NCI-H1930 (cell line): ENCODE measurements at places on chromosomes 2 and 18.
A peak's percentile ranks its signal among the peaks of the same experiment; 100 is the strongest.

GRCh38 chr2:241107031-241107783 is 5.1 kb upstream of the MTERF4 start:
- DNase-seq: no peak

GRCh38 chr2:38960609-38961320 is 71.1 kb downstream of the ARHGEF33 start:
- no peak for DNase-seq

- DNase-seq: no peak
Measured at GRCh38 chr2:167692191-167692590, 555.2 kb downstream of the STK39 start.

GRCh38 chr2:29113027-29113686 is 2.1 kb upstream of the CLIP4 start:
- no peak for DNase-seq

GRCh38 chr2:177708660-177709444 is 316.3 kb downstream of the AGPS start:
- DNase-seq: no peak

DNA sequence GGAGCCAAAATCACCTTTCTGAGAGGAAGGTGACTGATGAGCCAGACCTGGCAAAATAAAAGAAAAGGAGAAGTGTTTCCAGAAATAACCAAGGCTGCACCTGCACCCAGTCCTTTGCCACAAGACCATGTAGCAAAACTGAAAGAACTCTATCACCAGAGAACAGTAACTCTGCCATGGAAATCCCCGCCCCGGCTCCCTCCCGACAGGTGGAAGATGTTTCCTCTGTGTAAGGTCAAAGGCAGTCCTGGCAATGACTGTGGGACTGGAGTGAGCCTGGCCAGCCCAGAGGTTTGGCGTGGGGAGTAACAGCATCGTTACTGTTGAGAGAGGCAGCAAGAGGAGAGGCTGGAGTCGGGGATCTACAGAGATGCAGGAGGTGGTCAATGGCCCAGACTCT is 42.3 kb downstream of the SPRED2 start:
- DNase-seq: no peak

DNA sequence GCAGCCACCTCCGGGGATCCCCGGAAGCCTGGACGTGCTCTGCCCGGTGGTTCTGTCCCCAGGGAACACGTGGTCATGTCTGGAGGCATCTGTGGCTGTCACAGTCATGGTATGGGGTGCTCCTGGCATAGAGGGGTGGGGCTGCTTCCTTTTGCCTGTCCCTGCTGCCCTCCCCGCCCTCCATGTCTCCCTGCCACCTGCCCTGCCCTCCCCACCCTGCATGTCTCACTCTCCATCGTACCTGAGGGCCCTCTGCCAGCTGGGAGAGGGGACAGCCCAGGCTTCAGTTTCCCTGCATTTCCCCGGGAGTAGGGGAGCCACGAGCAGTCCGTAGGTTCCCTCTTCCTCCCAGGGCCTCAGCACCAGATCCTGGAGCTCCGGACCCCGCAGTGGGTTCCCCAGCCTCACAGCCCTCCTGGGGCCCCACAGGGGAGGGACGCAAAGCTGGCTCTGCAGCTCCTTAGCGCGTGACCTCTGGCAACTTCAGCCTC is 90.0 kb upstream of the CTDP1 start:
- DNase-seq: no peak

DNA sequence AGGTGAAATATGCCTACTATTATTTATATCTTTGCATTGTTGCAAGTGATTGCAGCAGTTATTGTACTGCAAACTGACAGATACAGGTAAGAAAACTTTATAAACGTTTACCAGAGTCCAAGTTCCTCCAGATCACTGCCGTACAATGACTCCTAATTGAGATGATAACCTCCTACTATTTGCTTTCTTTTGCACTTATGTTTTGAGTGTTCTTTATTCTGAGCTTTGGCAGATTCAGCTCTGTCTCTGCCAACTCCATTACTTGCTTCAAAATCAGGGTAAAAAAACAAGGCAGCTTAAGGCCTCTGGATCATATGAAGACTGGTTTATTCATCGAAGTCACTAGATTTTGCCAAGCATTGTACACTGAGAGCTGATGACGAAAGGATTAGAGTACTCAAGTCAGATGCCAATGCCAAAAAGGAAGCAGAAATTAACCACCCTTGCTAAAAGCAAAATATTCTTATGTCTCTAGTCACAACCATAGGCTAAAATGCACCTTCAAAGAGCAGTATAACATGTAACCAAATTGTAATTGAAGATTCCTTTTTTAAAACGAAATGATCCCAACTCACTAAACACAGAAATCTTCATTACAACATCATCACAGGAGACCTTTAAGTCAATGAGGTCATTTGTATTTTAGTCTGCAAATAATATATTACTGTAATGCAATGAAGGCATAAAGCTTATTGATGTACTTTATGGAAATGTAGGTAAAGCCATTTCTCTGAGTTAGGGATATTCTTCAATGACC is 10.5 kb upstream of the IKZF2 start:
- no peak for DNase-seq

DNA sequence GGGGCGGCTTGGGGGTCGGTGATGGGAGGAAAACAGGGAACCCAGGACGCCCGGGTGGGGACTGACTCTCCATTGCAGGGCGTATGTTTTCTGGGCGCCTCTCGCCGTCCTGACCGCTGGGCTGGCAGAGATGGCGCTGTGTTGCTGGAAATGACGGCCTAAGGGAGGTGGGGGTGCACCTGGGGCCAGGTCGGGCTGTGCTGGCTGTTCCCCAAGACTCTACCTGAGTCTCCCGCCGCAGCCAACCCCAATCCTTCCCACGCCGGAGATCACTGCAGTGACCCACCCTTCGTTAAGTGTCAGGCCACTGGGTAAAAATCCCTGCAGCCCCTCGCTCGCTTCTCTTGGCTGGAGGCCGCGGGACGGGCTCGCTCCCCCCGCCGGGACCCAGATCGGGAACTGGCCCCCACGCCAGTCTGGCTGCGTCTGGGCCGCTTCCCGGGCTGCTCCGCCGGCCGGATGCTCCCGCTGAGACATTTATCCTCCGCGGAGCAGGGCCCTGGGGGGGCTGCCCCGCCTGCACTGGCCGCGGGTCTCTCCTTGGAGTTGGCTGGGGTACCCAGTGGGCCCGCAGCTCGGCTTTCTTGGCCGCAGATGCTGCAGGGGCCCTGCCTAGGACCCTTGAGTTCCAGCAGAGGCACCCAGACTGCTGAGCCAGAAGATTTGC is 7.8 kb upstream of the ARMC9 start:
- DNase-seq: no peak

DNA sequence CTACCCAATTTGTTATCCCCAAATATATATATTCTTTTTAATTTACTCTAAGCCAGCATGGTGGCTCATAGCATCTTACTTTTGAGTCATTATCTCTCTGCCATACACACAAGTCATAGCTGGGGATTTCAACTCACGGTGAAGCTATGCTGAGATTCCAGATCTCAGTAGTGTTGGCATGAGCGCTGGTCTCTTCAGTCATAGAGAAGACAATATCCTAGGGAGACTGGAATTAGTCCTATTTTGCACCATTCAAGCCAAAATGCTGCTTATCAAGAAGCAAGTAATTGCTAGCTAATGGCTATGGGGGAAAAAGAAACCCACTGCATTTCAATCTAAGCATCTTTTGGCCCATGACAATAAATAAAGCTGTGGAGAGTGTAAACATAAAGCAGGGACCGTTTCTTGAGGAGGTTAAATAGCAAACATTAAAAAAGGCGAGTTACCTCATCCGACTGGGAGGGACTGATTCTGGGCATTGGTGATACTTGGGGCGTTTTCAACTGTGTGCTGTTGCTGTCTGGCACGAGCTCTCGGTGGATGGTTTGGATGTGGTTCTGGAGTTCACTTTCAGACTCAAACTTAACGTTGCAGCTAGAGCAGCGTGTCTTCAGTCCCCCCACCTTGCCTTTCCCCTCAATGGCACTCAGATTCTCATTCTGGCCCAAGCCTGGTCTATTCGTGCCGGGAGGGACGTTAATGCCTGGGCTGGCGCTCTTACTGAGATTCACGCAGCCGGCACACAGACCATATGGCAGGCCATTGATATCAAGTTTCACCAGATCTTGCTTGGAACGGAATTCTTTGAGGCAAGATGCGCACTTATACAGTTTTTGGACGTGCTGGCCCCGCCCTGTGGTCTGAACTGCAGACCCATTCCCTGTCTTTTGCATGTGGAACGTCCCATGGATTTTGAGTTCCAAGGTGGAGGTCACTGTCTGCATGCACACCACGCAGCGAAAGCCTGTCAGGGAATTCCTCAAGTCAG is 127.8 kb downstream of the ZNF521 start:
- no peak for DNase-seq

DNA sequence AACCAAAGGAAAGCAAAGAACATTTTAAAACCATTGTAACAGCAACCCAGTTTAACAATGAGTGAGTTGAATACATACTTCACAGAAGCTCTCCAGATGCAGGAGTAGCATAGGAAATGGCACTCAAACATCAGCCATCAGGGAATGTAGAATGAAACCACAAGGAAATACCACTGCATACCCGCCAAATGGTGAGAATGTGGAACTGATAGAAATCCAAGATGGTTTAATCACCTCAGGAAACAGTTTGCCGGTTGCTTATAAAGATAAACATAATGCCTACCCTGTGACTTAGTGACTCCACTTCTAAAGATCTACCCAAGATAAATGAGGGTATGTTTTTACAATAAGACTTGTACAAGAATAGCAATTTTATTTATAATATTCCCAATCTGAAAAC is 132.0 kb downstream of the GALNT1 start:
- DNase-seq: no peak

DNA sequence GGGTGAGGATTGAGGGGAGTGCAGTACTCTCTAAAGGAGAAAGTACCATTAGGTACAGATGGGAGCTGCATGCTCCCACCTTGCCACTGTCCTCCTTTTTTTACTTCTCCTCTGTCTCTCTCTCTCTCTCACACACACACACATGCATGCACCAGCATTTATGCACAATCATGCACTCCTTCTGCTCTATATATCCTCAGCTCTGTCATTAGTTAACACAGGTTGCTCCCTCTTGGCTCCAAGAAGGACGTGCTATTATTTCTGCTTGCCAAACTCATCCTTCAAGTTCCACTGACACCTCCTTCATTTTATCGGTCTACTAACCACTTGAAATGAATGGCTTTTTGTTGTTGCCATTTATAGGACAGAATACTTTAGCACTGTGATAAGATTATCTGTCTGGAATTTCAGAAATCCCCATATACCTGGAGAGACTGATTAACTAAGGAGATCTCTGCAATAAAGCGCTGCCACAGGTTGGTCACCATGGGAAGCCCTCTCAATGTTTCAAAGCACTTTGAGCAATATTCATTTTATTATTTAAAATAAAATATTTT is 178.5 kb upstream of the TRIB2 start:
- DNase-seq: no peak

DNA sequence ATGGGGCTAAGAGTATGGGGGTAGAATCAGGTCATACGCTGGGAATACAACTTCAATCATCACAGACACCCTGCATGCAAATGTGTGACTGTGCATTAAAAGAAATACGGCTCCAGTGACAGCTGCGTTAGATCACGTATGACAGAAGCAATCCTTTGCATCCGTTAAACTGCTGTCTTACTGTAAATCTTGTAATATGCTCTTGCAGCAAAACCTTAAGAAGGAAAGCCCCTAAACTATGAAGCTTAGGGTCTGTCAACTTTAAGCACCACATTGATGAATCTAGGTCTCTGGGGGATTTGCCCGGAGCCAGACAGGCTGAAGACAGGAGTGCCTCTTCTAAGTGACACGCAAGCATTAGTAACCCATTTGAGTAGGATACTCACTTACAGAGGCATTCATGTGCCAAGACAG is 84.7 kb upstream of the EML6 start:
- DNase-seq: no peak

DNA sequence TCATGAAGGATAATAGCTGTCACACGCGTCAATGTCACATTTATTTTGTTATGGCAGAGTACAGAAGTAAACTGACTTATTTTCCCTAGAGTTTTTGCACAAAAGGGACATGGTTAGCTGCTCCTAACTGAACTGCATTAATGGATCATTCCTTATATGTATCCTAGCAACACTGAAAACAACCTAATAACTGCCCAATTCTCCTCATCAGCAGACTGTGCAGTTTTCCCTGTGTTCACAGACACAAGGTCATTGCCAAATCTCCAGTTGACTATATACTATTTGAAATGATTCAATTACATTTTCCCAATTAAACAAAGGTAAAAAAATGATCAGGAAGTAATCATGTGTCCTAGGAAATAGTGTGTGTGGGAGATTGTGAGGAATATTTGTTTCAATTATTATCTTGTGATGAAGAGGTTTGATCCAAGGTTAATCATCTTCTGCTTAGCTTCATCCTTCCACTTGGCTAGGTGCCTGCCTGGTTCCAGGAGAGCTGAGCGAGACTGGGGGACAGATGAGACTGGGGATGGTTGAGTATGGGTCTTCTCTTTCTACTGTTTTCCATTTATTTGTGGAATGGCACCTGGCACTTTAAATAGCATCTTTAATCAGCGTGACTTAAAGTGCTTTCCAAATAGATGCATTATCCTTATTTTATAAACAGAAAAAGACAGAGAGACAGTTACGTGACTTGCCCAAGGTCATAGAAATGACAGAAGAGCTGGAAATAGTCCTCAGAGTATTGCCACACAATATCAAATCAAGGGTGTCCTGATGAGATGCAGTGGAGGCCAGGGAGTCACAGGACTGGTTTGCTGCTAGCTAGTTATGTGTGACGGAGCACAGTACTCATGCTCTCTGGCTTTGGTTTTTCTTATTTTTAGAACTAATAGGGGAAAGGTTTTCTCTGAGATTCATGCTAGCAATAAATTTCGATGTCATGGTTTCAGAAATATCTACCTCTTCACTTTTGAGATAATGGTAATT is 335.6 kb downstream of the PIK3C3 start:
- peak; percentile 88 for DNase-seq

DNA sequence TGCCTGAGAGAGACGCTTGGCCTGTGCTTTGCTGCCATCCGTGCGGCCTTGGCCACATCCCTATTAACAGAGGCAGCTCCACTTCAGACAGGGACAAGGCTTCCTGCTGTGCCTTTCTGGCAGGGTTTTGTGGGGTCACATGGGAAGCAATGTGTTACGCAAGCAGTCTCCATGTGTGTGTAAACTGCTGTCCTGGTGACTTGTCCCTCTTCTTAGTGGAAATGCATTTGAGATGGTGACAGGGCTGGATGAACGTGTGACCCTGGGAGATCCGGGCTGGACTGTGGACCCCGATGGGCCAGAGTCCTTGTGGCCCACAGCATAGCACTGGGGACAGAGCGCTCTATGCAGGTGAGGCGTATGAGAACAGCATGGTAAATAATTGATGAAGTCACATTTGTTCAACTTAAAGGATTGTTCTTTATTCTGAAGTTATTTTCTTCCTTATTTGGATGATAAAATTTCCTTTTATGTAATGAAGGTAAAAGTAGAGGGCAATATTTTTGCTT is 23.2 kb downstream of the ASB1 start:
- DNase-seq: no peak

- peak; percentile 17 for DNase-seq
Measured at GRCh38 chr2:43542285-43542933, 53.4 kb downstream of the THADA start.

DNA sequence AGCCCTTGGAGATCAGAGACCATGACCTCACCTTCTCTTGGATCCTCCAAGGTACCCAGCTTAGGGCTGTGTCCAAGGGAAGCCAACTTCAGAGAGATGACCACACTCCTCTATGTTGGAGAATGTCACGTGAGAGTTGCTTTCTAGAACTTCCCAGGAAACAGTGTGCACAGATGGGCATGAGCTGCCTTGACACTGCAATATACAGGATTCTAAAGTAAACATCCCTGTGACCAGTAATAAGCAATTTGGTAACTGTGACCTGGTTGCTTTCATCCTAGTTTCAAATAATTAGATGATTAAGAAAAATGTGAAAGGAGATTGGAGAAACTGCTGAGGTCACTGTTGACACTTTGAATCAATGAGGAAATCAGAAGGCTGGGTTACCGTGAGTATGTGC is 181.1 kb upstream of the EPAS1 start:
- DNase-seq: no peak
